Tibial artery (tissue), 4 donors: ENCODE measurements at places on chromosomes 2 and 18.

- DNase-seq: no peak
Observed at GRCh38 chr18:26376105-26376504, 149.9 kb downstream of the TAF4B start.

DNA sequence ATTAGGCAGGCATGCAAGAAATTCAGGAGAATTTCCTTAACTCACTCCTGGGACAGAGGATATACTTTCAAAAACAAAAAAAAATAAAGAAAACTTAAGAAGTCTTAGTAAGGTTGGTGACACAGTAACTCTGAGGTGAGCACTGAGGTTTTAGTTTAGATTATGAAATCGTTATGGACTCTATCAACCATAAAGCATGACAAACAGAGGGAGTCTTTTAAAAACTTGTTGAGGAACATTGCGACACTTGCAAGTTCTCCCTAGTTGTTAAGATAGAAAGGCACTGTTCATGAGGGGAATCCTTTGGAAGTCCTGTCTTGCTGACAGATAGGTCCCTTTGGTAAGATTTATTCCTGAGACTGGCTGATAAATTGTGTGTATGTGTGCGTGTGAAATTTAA, 194.3 kb upstream of the ERBB4 start:
- no peak for DNase-seq

DNA sequence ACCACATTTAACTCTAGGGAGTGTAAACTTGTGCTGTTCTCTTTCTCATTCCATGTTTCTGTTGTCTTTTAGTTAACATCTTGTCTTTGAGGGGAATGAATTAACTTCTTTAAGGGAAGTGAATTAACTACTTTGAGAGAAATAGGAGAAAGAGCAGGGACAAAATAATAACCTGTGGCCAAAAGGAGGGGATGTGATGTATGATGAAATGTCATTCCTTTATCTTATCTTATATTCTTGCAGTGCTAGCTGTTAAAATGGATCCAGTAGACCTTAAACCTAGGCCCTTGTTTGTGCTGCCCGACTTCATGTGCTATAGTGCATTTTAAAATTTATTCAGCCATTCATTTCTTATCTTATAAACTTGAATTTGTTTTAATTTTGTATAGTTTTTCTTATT, 18.4 kb downstream of the ABI2 start:
- no peak for DNase-seq

DNA sequence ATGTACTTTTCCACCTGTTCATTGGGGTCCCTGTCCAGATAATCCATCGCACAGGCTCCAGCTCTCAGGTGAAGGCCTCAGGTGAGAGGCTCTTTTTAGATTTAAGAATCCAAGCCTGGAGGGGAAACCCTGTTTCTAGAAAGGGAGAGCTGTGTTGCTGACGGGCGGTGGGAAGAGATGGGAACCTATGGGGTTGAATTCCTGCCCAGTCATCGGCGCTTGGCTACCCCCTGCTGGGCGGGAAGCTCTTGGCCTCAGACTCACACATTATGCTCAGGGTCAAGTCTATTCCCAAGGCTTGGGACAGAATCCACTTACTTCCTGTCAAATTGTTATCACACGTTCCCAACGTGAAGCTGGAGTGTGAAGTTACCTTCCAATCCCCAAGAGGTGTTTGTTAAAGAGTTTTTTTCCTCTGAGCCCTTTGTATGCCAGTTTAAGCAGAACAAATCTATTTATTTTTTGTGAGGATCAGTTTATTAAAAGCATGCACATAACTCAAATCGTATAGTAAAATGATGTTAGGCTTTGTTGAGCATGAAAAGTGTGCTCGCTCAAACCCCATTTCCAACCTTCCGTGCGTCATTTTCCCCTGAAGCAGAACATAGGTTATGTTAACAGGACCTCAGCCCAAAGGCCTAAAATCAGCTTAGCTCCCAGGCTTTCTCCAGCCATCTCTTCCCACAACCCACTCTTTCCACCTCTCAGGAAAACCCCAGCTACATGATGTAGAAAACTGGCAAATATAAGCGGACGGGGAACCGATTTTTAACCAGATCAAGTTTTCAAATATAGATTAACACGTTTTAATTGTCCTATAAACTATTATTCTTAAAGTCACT, 181.7 kb upstream of the ETAA1 start:
- DNase-seq: no peak

GRCh38 chr18:77470569-77471413, 221.1 kb downstream of the GALR1 start:
- DNase-seq: no peak

GRCh38 chr2:18912225-18912888, 323.0 kb upstream of the NT5C1B start:
- no peak for DNase-seq

- no peak for DNase-seq
Observed at GRCh38 chr2:29575370-29575890, 346.0 kb downstream of the ALK start.

GRCh38 chr2:143668234-143668633, 539.0 kb downstream of the ARHGAP15 start:
- DNase-seq: no peak

GRCh38 chr18:6437937-6438818, 23.5 kb upstream of the L3MBTL4 start:
- DNase-seq: no peak

DNA sequence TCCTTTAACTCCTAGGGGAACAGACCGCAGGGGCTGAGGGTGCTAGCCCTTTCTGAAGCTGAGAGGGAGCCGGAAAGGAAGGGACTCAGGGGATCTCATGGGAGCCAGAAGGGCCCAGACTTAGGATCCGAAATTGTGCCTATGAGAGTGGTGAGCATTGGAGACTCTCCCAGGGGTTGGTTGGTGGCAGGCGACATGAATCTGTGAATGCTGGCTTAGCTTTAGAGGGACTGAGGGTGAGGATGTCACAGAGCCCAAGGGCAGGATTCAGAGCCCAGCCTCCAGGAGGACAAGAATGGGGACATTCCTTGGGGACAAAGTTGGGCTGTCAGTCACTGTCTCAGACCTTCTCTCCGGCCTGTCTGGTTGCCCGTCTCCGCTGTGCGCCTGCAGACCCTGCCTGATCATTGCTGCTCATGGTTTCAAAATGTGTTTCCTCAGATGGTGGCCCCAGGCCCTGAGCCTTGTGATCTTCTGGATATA, 17.5 kb downstream of the GNLY start:
- DNase-seq: peak; percentile 65

DNA sequence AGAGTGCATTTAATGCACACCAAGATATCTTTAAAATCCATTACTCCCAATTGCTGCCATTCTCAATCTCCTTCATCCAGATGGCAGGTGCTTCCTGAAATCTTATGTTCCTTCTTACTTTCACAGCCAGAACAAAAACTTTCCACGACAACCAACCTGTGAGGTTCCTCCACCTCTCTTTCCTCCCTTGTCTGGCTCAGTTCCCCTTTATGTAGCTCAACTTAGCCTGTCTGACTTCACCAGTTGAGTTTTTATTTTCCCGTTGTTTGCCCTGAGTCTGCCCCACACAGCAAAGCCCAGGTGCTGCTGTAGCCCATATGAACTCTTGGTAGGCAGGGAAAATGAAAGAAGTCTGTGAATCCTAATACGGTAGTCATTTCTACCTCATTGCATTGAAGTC, 112.5 kb downstream of the MREG start:
- DNase-seq: no peak

DNA sequence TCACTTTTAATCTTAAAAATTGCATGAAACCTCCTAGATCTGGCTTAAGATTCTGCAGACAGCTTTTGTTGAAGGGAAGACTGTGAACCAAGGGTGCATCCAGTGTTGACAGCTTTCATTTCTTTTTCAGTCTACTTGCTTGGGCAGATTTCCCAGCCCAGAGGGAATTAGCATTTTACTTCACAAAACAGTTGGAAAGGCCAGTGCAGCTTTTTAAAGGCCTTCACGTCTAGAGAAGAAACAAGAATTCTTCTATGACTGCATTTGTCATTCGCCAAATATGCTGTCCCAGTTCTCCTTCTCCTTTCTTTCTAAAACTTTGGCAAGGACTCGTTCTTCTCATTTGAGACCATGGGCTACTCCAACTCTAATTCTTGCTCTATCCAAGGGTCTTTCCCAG, 17.4 kb downstream of the NTSR2 start:
- DNase-seq: no peak

- DNase-seq: no peak
Observed at GRCh38 chr2:212864186-212864585, 287.2 kb downstream of the IKZF2 start.

DNA sequence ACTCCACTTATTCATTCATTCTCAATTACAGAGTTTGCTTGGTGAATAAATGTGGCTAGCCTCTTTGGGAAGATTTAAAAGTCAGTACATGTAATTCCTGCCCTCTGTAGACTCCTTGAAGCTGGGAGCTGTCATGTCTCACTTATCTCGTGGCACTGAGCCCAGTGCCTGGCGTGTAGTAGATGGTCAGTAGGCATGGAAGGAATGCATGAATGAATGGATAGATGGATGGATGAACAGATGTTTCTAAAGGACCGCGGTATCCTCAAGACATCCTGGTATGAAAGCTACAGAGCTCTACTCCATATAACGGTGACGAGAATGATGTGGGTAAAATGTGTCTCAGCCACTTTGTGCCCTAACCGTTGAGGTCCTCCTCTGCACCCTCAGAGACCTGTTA, 83.0 kb downstream of the MARCO start:
- no peak for DNase-seq

DNA sequence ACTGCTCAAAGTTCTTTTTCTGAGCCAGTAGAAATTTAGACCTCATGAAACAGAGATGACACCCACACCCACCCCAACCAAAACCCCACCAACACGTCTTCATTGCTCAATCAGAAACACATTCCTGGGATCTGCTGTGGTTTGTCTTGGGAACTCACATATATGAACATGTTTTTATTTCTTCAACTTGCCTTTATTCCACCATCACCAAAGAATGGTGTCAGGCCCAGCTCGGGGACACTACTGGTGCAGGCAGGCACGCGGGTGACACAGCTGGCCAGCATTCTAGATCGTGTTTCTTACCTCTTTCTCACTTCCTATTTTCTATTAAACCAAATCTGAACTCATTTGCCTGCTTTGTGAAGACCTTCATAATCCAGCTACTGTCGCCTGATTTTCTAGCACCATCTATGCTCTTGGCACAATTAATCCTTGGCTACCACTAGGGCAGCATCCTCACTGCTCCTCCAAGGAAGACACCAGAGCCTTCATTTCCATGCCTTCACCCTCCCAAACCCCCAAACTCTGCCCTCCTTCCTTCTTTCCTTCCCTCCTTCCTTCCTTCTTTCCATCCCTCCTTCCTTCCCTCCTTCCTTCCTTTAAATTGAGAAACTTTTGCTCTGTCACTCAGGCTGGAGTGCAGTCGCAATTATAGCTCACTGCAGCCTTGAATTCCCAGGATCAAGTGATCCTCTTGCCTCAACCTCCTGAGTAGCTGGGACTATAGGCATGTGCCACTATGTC, 157.1 kb downstream of the BCL2 start:
- DNase-seq: no peak

DNA sequence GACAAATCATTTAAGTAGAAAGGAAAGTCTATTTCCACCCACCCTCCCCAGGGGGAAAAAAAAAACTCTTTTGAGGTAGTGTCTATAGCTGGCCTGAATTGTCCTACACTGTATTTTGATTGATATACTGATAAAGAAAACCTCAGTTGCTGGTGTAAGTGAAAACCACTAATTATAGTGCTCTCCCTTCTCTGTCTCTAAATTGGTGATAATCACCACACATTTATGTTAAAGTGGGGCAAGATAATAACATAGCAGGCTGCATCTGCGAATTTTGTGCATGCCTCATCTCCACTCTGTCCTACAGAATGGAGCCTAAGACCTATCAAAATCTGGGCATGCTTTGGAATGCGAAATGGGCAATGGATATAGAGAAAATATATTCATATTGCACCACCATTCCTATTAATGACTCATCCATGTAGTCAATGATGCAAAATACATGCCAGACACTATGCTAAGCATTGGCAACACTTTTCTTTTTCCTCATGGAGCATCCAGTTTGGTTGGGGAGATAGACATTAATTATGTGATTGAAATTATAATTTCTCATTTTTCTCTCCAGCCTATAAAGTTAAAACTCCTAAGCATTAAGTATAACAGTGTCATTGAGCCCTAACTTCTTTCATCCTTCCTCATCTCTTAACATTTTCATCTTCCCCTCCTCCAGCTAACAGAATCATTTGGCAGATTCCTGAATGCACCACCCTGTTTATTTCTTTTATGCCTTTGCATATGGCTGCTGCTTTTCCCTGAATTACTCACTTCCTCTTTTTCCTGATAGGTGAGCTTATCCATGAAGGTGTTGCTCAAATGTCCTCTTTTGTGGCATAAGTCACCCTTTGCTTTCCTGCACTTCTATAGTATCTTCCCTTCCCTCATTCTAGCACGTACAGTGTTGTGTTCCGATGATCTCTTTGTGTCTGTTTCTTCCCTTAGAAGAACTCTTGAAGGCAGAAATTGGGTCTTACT, 58.2 kb downstream of the SLC9A2 start:
- no peak for DNase-seq

DNA sequence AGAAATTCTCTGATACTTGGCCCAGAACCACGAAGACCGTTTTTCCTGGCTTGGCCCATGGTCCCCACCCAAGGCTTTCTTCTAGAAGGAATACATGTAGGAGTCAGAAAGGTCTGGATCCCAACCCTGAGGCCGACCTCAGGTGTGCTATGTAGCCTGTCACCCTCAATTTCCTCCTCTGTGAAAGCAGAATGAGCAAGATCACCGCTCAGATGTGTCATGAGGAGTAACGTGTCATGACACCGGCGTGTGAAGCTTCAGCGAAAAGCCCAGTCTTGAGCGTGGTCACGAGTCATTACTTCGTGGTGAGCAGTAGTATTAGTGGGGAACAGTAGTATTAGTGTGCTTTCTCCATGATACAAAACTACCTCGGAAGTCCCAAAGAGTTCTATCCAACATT, 103.4 kb downstream of the ALPK2 start:
- DNase-seq: no peak

- no peak for DNase-seq
Observed at GRCh38 chr2:120747706-120748105, 12.0 kb downstream of the GLI2 start.

GRCh38 chr2:64525317-64525613, 1.1 kb downstream of the AFTPH start:
- no peak for DNase-seq

- no peak for DNase-seq
Observed at GRCh38 chr2:102615620-102616436, 3.5 kb upstream of the SLC9A2 start.

GRCh38 chr2:11810237-11810977, 64.0 kb downstream of the LPIN1 start:
- DNase-seq: no peak

- DNase-seq: no peak
Observed at GRCh38 chr2:23209059-23209458, 175.9 kb upstream of the KLHL29 start.

DNA sequence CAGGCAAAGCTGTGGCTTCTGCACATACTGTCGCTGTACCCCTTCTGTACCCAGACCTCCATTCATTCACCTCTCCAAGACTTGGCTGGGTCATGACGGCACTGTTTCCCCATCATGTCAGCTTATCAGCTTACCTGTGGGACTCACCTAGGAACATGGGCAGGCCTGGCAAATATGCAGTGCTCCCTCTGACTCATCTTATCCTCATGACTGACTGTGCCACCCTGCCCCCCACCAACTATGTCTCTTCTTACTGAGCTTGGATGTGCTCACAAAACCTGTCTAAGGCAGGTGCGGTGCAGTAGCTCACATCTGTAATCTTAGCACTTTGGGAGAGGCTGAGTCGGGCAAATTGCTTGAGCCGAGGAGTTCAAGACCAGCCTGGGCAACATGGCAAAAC, 152.4 kb downstream of the MGAT5 start:
- no peak for DNase-seq
